ENCODE measurements at places on chromosomes 1 and 21.

DNA sequence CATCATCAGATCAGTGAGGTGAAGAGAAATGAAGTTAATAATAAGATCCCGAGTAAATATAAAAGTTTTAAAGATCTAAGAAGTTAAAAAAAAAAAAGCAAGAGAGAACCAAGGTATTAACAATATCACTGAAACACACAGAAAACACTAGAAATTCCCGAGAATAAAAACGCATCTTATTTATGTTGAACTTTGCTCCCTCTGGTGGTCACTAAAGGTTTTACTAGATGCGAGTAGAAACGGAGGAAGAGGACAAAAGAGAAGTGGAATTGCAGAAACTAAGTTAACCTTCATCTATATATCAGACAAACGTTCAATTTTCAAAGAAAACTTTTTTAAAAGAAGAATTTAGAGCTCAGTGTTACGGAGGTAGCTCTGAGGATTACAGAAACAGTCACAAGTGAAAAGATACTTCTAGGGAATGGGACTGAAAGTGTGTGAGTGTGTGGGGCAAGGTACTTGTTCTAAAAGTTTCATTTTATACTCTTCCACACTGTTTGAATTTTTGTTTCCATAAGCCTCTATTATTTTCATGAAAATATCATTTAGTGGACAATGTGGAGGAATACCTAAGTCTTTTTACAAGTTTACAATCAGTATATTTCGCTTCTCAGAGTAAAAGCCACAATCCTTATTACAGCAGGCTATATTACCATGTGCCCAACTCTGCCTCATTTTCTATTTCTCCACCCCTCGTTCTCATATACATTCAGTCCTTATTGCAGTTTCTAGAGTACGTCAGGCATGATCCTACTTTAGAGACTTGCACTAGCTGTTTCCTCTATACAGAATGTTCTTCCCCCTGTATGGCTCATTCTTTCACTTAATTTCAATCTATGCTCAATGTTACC is 19.7 kb downstream of the ACBD6 start:
- DNase-seq: no peak

GRCh38 chr1:182383934-182384333 is 7.7 kb downstream of the GLUL start:
- DNase-seq: no peak

DNA sequence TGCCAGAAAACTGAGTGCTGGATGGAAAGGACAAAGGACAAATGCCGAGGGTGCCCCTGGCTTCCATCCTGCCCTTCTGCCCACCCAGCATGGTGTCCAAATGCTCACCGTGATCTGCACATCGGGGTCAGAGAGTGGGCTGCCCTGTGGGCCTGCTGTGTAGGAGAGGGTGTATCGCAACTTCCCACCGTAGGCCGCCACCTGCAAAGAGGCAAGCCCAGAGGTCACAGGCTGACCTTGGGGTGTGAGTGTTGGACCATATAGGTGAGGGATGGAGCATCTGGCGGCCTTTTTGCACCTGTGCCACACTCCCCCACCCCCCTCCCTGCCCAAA is 53.5 kb downstream of the LDLRAD2 start:
- DNase-seq: no peak

GRCh38 chr1:8680664-8681650 is 136.5 kb downstream of the RERE start:
- DNase-seq: no peak

GRCh38 chr1:20200966-20201365 is 14.6 kb upstream of the PLA2G2C start:
- DNase-seq: no peak

DNA sequence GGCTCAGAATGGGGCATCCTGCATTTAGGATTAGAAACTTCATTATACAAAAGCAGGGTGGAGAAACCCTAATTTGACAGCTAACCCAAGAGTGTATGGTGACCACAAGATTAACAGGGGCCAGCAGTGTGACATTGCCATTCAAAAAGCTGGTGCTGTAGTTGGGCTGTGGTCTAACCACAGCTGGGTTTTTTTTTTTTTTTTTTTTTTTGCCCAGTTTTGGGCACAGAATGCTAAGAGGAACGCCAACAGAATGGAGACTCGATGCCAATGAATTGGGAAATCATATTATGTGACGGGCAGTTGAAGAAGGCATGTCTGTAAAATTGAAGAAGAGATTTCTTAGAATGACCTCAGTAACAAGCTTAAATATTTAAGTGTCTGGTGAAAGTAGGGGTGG is 58.4 kb downstream of the NFIA start:
- DNase-seq: no peak

DNA sequence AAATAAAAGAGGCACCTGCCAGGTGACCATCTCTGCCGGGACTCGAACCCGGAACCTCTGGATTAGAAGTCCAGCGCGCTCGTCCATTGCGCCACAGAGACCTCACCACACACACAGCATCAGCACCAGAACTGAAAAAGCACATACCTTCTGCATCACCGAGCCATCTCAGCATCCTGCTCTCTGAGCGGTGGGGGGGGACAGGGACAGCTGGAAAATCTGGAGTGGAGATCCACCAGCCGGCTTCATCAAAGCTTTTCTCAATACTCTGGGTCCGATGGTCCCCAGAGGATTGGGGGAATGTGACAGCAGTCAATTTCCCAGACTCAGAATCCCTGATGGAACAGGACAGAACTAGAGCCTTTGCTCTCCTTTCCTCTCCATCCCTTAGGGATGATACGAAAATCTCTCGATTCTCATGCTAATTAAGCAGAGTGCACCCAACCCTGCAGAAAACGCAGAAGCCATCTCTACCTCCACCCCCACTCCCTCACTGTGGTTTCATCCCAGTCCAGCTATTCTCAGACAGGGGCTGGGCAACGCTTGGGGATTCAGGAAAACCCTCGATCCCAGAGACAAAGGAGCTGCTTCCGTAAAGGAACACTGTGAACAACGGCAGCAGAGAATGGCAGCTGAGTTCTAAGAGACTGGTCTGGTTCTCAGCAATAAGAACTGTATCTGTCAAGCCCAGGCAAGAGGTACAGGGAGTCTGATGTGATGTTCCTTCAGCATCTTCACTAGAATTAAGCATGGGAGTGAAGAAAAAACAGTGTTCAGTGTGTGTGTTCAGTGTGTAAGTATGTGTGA is 29.6 kb upstream of the CADM3 start:
- no peak for DNase-seq

- no peak for DNase-seq
Observed at GRCh38 chr1:63928186-63929105, 154.6 kb downstream of the ROR1 start.

GRCh38 chr1:26829184-26829911 is 2.9 kb downstream of the ZDHHC18 start:
- DNase-seq: no peak

DNA sequence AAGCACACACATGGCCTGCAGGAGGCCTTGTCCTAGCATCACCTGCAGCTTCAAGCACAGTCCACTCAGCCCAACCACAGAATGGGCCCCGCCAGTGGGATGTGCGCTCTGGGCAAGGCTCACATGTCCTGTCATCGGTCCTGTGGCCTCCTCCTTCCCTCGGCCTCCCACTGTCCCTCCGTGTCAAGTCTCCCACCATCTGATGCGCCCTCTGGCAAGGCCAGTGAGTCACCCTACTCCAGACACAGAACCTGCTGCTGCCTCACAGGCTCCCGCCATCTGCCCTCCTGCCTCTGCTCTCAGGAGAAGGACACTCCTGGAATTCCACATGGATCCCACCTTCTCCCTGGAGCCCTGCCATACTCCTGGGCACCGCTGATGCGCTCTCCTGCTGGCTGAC is 14.2 kb downstream of the KCNAB2 start:
- no peak for DNase-seq

GRCh38 chr1:72241397-72241796 is 40.9 kb downstream of the NEGR1 start:
- DNase-seq: no peak

DNA sequence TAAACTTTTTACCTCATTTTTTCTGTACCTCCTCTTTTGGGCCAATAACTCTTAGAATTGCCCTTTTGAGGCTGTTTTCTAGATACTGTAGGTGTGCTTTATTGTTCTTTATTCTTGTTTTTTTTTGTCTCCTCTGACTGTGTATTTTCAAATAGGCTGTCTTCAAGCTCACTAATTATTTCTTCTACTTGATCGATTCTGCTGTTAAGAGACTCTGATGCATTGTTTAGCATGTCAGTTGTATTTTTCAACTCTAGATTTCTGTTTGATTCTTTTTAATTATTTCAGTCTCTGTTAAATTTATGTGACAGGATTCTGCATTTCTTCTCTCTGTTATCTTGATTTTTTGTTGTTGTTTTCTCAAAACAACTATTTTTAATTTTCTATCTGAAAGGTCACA is 130.3 kb downstream of the PHTF1 start:
- no peak for DNase-seq

GRCh38 chr1:214993419-214993818 is 89.1 kb upstream of the KCNK2 start:
- DNase-seq: no peak

DNA sequence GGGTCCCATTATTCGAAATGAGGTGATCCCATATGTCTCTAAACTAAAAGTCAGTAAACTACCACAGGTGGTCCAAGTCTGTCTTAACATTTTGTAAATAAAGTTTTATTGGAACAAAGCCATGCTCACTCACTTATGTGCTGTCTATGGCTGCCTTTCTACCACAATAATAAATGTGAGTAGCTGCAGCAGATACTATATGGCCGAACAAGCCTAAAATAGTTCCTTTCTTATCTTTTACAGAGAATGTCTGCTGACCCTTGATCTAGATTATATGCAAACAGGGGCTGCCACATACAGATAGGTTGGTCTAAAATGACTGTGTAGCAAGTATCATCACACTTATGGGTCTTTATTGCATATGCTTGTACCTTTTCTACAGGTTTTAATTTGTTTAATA is 140.0 kb downstream of the VAV3 start:
- no peak for DNase-seq

- DNase-seq: no peak
Observed at GRCh38 chr21:24826822-24827221, 780.5 kb downstream of the MRPL39 start.
